ENCODE measurements at places on chromosomes 4 and X. TPM values are rescaled to one million over a fixed set of nuclear protein-coding genes. Genes with fewer than 3 reads are reported as not detected.

DNA sequence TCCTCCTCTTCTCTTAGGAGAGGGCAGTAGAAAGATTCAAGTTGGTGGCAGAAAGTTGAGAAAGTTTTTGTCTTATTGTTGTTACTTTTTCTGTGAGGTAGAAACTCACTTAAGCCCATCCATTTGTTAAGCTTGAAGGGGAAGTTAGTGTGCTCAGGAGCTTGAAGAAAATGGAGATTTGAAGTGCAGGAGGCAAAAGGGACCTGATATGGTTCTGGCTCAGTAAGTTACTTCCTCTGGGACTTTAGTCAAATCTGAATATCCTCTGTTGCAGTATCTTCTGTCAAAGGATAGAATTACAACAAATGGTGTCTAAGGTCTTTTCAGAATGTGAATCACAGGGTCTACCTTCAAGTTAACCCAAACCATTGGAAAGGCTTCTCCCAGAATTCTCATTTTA is 46.2 kb downstream of the CXCL13 start:
- no peak for DNase-seq

C4orf50 gene
- 32.1 TPM for total RNA-seq

FRMD7 gene
- not detected for total RNA-seq

- no peak for DNase-seq
These were observed 93.3 kb upstream of the SCML1 start for GRCh38 chrX:17644001-17644400.

DNA sequence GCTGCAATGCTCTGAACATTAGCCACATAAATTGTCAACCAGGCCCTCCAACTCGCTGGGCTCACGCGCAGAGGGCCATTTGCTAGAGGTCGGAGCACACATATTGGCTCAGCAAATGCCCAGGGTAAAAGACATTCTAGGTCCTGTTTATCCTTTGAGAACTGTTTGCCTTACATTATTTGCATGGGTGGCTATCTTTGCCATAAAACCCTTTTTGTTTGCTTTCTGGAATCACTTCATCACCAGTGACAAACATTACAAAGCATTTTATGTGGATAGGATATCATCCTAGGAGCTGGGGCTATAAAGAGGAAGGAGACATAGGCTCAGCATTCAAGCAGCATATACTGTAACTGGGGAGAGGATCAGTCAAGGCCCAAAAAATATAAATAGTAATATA is 149.2 kb upstream of the RAI2 start:
- no peak for DNase-seq

CXCL6 gene
- 2.1 TPM for total RNA-seq

DNA sequence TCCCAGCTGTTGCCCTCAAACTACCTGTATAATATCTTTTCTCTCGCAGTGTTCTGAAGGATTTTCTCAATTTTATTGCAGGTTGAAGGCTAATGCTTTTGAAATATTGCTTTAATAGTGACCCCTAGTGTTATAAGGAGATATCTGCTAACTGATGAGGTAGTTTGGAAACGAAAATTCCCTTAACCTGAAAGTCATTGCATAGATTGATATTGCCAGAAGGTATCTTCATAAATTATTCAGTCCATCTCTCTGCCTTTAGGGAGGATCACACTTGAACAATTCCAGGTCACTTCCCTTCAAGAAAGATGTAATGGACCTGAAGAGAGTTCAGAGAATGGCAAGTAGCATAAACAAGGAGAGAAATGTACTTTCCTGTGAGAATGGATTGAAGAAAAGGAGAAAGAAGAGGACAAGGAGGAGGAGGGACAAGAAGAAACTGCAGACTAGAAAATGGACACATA is 44.1 kb downstream of the TIGD4 start:
- no peak for DNase-seq

DNA sequence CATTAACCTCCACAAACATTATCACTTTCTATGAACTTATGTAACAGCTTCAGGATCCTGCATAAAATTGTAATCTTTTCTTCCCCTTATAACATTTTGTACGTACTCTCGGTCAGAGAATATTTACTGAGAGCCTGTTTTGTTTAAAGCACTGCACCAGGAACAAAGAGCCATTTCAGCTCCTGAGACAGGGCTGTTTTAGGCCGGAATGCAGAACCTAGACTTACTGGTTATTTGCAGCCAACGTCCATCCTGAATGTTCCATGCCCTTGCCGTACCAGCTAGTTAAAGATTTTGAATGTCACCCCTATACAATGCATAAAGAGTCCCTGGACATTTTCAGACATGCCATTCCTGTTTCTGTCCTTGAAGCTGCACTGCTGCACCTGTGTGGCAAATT is 248.8 kb downstream of the PCDH7 start:
- DNase-seq: no peak

GRCh38 chr4:26294904-26295303 is 25.9 kb upstream of the RBPJ start:
- DNase-seq: no peak

STK26 gene
- 3.9 TPM for total RNA-seq

GRCh38 chr4:41661442-41662076 is 87.0 kb downstream of the PHOX2B start:
- DNase-seq: peak; percentile 60

- no peak for DNase-seq
These were observed 400 bp upstream of the PAQR3 start for GRCh38 chr4:78939667-78940008.

MAGEC2 gene
- total RNA-seq: not detected

NSG1 gene
- total RNA-seq: 119 TPM

- no peak for DNase-seq
These were observed 6.0 kb downstream of the PDZD4 start for GRCh38 chrX:153824348-153824747.

DRP2 gene
- 35.3 TPM for total RNA-seq

RHOXF1 gene
- 1.3 TPM for total RNA-seq

SOWAHB gene
- 5.9 TPM for total RNA-seq

- DNase-seq: no peak
These were observed 1083.1 kb upstream of the PCDH10 start for GRCh38 chr4:132065940-132066495.

TAPT1 gene
- 81.8 TPM for total RNA-seq

DNA sequence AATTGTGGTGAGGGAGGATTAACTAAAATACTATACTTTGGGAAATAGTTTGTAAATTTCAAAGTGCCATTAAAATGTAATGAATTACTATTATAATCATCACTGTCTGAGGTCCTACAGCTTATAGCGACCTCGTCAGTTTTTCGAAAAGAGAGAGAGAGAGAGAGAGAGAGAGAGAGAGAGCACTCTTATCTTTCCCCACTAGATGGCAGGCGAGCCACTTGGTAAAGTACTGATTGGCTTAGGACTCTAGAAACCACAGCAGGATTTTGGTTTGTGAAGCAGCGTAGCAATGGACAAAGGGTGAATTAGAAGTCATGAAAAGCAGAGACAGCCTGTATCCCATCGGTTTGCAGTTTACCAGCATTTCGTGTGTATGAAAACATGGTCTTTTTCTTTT is 52.5 kb downstream of the LINC00632 start:
- DNase-seq: no peak

SEL1L3 gene
- 20.8 TPM for total RNA-seq

MGST2 gene
- total RNA-seq: 29.7 TPM

DNA sequence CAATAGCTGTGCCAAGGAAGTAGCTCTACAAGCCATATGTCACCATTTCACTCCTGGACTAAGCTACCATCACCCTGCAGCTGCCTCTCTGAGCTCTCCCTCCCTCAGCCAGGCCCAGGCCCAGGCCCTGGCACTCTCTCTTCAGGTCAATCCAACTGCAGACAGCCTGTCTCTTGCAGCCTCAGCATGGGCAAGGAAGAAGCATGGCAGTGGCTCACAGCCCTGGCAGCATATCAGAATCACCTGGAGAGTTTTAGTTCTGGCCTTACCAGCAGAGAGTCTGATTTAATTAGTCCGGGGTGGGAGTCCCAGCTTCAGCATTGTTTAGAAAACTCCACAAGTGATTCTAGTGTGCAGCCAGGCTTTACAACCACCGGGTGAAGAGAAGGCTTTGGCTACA is 31.5 kb downstream of the NALF2 start:
- DNase-seq: no peak

GRCh38 chr4:109232681-109233080 is 69.8 kb downstream of the COL25A1 start:
- no peak for DNase-seq

- DNase-seq: no peak
These were observed 20.3 kb downstream of the QRFPR start for GRCh38 chr4:121360495-121360894.

GRCh38 chr4:48665555-48666186 is 114.4 kb downstream of the FRYL start:
- DNase-seq: no peak

MAOB gene
- 118 TPM for total RNA-seq

DNA sequence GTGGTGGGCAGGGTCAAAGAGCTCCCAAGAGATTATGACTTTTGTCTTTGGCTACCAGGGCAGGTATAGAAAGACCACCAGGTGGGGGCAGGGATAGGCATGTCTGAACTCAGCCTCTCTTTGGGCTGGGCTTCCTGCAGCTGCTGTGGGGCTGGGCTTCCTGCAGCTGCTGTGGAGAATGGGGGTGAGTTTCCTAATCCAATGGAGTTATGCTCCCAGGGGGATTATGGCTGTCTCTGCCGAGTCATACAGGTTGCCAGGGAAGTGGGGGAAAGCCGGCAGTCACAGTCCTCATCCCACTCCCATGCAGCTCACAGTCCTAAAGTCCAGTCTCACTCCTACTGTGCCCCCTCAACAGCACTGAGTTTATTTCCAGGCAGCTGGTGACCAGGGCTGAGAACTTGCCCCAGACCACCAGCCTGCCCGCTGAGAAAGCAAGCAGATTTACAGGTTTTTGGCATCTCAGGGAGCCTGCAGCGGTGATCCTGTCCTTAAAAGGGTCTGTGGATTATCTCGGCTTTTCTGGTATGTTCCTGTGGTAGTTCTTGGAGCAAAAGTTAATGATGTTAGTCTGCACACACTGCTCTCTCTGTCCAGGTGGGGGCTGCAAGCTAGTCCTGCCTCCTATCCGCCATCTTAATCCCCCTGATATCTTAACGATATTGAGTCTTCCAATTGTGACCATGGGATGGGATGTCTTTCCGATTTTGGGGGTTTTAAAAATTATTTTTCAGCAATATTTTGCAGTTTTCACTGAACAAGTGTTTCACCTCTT is 133.4 kb downstream of the RTL9 start:
- no peak for DNase-seq

DNA sequence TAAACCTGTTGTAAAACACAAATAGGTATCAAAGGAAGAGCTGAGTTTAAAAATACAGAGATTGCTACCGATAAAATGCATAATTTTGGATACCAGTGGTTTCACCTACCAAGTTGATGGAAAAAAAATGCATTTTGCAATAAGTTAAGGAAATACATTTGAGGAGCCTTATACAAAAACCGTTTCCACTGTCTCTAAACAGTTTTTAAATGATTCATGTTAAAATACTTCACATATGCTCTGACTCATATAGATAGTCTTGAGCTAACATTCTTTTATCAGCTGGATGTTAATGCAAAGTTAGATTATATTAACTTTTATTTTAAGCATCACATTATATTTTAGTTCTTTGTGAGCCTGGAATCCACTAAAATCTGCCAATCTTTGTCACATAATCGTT is 50.6 kb upstream of the ANKRD17 start:
- no peak for DNase-seq

- no peak for DNase-seq
These were observed 102.3 kb downstream of the MID1 start for GRCh38 chrX:10518073-10518472.

- DNase-seq: no peak
These were observed 1724.5 kb downstream of the C4orf33 start for GRCh38 chr4:130820448-130820847.

DNA sequence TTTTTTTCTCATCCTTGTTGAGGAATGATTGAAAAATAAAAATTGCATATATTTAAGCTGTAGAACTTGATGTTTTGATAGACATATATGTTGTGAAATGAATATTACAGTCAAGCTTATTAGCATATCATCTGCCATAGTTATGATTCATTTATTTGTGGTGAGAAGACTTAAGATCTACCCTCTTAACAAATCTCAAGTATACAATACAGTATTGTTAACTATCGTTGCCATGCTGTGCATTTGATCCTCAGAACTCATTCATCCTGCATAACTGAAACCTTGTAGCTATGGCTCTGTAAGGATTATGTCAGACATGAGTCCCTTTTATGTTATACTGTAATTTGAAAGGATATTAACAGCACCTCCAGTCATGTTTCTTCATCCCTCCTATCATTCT is 2045.3 kb downstream of the ARAP2 start:
- no peak for DNase-seq

DNA sequence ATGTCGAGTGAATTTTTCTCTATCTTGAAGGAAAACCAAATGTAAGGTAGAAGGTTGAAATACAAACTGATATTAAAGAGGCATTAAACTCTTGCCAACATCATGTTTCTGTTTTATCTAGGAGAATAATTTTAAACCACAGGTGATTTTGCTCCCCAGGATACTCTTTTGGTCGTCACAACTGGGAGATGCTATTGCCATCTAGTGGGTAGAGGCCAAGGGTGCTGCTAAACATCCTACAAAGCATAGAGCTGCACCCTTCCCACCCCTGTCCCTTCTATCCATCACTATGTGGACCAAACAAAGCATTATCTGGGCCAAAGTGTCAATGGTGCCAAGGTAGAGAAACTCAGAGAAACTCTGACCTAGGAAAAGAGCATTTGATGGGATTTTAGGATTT is 154.6 kb upstream of the MAGEB2 start:
- no peak for DNase-seq
